NCI-H226 (cell line): ENCODE measurements at places on chromosomes 11 and 22.

- no peak for DNase-seq
Observed at GRCh38 chr11:3781423-3781822, 15.9 kb downstream of the NUP98 start.

DNA sequence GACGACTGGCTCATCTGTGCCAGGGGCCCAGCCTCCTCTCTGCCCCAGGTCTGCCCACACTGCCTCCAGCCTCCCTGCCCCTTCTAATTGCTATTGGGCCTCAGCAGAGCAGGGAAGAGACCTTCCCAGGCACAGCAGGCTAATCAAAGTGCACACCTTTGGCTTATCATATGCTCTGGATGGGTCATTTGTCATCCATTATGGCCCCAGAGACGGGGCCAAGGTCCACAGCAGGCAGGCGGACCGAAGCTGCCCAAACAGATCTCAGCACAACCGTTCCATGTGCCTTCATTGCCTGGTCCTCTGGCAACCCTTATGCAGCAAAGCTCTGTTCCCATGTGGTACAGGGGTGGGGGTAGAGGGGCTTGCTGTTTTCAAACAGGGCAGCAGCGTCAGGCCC is 66.6 kb downstream of the TP53I11 start:
- DNase-seq: no peak

GRCh38 chr11:35647421-35648093 is 15.0 kb upstream of the TRIM44 start:
- no peak for DNase-seq

GRCh38 chr11:58629857-58630256 is 7.4 kb downstream of the CNTF start:
- peak; percentile 43 for DNase-seq

DNA sequence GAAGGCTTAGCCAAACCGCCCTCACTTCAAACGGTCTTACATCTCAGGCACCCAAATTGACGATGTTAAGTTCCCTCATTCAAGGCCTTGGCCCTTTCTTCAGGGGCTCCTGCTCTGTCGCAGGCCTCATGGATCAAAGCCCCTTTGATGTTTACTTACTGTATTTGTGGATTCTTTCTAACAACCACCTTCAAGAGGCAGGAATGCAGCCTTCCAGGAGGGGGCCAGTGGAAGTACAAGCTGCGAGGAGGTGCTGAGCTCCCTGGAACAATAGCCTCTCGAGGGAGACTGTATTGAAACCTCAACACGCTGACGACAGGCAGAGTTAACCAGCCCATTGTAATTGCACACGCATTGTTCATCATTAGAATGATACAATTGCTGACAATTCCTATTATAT is 209.1 kb downstream of the ST3GAL4 start:
- no peak for DNase-seq

DNA sequence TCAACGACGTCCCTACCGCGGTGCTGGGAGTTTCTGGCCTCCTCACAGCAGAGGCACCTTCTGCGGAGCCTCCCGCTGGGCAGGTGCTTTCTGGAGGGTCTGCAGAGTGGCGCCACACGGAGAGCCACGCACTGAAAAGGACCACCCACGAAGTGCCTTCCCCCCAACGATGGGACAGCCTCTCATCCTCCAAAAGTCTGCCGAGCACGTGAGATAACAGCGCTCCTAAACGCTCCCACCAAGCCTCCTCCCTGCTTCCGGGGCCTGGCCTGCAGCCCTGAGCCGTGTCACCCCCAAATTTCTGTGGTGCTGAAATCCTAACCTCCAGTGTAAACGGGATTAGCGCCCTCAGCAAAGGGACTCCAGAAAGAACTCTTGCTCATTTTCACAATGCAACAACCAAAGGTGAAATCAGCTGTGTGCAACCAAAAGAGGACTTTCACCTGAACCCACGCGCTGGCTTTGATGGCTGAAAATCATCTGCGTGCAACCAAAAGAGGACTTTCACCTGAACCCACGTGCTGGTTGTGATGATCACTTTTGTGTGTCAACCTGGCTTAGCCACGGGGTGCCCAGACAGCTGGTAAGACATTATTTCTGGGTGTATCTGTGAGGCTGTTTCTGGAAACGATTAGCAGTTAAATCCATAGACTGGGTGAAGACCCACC is 924.6 kb downstream of the BRD1 start:
- DNase-seq: no peak

DNA sequence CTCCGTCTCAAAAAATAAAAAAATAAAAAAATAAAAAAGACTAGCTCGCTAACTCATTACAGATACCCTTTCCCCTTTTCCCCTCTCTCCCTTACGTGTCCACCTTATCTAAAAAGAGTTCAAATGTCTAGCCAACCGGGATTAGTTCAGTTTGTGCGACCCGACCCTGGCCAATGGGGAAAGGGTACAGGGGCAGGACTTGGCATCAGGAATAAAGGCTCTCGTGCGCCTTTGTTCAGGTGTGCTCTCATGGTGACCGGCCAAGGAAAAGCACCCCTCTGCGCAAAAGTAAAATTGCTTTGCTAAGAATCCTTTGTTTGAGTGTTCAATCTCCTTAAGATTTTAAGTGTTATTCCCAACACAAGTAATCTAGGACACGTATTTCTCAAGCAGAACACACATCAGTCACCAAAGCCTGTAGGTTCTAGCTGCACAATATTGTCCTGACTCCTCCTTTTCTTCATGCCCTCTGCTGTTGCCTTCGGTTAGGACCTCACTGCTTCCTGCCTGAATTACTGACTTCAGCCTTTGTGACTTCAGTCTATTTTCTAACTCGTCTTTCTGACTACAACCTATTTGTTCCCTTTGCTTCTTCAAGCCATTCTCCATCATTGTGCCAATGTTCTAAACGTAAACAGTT is 20.7 kb upstream of the CECR2 start:
- no peak for DNase-seq

DNA sequence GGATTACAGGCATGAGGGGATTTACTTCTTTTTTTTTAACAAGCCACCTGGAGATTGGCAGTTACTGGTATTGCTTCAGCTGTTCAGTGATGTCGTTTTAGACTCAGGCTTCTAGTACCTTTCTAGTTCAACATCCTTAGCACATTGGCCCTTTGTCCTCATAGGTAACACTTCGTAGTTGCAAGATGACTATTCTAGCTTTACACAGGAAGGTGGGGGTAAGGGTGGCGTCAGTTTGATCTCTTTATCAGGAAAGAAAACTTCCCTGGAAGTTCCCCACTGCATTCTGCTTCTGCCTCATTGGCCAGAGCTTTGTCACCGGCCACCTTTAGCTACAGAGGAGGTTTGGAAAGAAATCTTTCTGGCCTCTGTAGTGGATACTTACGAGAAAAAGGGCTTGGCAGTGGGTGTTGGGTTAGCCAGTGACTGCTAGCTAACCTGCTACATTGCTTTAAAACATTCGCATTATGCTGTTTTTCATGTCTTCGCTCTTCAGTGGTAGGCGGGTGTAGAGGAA is 40.7 kb downstream of the SFI1 start:
- DNase-seq: no peak

DNA sequence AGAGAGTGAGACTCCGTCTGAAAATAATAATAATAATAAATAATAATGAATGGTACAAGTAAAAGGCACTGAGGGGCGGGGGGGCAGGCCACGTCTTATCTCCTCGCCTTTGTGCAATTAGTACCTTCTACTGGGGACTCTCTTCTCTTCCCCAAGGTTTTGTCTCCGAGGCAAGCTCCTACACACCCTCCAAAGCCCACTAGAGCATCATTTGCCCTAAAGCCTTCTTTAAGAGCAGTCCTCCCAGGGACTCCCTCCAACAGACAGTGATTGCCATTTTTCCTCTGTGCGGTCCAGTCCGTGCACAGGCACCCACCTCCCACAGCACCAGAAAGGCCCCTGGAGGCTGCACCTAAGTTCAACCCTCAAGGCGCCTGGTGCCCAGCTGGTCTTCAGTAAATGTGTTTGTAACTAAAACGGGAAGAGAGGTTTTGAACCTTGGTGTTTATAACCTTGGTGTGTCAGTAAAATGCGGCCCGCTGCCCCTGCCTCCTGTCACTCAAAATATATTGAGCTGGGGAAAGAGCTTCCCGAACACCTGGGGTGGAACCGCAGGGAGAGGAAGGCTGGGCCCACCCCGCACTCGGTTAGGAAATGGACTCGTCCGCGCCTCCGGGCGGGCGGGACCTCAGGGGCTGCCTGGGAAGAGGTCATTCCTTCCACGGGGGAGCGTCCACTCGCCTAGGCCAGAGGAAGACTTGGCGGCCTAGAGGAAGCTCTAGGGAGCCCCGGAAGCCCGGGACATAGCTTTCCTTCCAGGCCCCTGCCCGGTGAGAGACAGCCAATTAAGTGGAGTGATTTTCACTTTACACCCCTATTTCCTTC is 4.7 kb upstream of the KDELR3 start:
- DNase-seq: no peak

DNA sequence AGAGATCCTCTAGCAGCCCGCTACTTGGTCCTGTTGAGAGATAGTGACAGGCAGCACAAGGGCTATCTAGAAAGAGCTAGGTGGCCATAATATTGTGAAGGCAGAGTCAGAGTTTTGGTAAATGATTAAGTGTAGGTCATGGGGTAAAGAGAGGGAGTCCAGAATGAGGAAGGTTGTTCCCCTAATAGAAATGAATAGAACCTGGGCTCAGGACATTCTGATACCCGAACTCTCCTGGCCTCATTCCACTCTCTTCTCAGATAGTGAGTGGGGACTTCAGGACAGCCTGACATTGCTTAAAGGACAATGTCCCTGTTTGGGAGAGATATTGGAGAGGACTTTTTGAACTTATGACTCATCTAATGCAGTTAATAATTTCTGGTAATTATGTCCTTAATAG is 20.6 kb downstream of the SLC5A1 start:
- DNase-seq: no peak

- no peak for DNase-seq
Observed at GRCh38 chr11:87529486-87529885, 491.8 kb downstream of the TMEM135 start.
